Pulmonary artery endothelial cell (primary cell): ENCODE measurements at places on chromosomes 1 and 21. TPM values are rescaled to one million over a fixed set of nuclear protein-coding genes. Genes with fewer than 3 reads are reported as not detected.

DNA sequence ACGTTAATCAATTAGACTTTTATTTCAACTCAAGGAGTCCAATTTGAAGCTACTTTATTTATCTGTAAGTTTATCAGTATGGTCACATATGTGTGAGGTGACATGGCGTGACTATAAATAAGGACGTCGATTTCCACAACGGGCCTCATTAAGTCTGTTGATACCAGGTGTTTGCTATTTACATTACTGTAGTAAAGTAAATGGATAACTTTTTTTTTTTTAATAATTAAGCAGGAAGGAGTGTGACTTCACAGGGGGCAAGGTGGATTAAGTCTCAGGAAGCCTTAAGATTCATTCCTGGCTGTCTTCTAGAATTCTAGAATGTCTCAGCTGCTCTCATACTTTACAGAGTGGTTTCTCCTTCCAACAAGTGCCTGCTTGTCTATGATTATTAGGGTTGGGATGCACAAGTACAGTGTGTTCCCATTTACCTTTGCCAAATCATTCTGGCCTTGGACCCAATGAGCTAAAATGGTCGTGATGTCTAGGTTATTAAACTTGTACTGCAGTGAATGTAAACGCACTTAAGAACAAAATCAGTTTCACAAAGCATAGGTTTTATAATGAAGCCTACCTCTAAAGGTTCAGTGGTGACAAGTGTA lies 15.5 kb downstream of the MAP3K7CL start:
- no peak for DNase-seq

LIPI gene
- total RNA-seq: not detected in 2 replicates

- DNase-seq: no peak
Observed at GRCh38 chr1:161908264-161908663, 115.4 kb downstream of the OLFML2B start.

DNA sequence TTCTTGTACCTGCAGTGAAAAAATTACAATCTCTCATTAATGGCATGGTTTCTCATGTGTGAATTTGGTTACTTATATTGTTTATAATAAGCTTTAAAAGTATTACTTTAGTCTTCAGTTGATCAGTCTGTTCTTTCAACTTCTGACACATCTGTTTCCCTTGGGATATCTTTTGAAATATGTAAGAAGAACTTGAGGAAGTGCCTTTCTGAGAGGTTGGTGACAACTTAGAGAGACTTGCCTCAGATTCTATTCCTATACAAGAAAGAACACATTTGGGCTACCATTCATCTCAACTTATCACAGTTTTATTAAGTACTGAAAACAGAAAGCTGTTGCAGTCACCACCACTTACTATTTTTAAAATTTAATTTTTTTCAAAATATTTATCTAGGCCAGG lies 8.1 kb downstream of the AKNAD1 start:
- no peak for DNase-seq

NFASC gene
- total RNA-seq: not detected in 2 replicates

LIN28A gene
- total RNA-seq: not detected in 2 replicates

GRCh38 chr1:195898373-195898772 lies 709.9 kb downstream of the KCNT2 start:
- no peak for DNase-seq

GRCh38 chr1:35947547-35947946 lies 16.6 kb downstream of the AGO3 start:
- DNase-seq: no peak

DNA sequence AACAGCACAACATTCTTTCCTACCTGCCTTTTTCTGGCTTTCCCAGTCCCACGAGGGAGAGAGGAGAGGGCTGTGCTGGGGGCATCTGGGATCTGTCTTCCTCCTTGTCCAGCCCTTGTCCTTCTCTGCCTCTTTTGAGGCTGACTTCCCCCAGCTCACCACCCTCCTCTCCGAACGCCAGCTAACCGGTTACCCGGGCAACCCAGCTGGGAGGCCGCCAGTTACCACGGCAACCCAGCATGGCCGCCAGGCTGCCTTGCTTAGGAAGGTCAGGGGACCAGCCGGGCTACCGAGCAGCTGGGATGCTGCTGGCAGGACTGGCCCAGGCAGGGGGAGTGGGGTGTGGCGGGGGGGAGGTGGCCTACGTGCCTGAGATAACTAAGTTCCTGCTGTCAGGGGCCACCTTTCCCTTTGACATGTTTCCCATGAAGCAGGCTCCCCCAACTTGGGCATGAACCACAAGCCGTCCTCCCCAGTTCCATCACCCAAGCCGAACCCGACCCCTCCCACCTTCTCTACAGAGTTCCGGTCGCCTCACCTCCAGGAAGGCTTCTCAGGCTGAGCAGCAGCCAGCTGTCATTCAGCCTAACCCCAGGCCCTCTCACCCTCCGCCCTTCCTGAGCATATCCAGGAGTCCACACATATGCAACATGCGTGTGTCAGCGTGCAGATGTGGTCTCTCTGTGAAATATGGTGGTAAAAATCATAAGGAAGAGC lies 8.7 kb downstream of the PLEKHA6 start:
- no peak for DNase-seq

FAM72C gene
- 0.66 and 3.7 TPM in 2 replicates for total RNA-seq

CNN3 gene
- total RNA-seq: 334 and 463 TPM in 2 replicates

- no peak for DNase-seq
Observed at GRCh38 chr1:151325646-151326429, 1.4 kb downstream of the PI4KB start.
